ENCODE measurements at places on chromosomes 2 and 18.

- no peak for DNase-seq
These were observed 1178.2 kb upstream of the NRXN1 start for GRCh38 chr2:52210161-52210560.

GRCh38 chr2:66839551-66840320, 404.8 kb downstream of the MEIS1 start:
- no peak for DNase-seq

DNA sequence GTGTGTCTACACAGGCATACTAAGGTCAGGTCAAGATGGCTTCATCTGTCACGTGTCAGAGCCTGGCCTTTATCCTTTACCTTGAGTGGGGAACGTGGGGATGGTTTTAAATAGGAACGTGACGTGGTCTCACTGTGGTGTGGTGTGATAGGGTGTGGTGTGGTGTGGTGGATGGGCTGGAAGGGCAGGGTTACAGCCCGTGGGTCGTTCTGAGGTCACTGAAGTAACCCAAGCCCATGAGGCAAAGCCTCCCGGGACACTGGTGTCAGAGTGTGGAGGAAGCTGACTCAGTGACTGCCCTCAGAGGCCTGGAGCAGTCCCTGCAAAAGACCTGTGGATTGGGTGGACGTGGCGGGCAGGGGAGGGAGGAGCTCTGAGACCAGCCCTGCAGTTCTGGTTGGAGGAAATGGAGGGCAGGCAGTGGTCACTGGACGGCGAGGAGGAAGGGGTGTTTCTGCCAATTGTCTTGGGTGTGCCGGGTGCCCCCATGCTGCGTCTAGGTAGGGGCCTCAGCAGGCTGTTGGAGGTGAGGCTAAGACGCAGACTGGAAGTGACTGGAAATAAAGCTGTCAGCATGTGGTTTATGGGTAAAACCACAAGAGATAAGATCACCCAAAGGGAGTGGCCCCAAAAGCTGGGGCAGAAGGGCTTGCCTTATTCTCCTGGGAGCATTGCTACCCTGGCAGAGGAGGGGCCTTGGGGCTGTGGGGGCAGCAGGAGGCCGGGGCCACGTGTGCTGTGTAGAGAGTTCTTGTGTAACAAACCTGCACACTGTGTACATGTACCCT, 84.8 kb downstream of the SH3RF3 start:
- peak; percentile 78 for DNase-seq

- no peak for DNase-seq
These were observed 76.2 kb upstream of the EFEMP1 start for GRCh38 chr2:55999790-56000189.

- no peak for DNase-seq
These were observed 260.4 kb downstream of the LPIN1 start for GRCh38 chr2:12006850-12007249.

- DNase-seq: no peak
These were observed 126.1 kb downstream of the OLA1 start for GRCh38 chr2:174122185-174122584.

GRCh38 chr2:161533218-161533617, 91.0 kb upstream of the SLC4A10 start:
- DNase-seq: no peak

DNA sequence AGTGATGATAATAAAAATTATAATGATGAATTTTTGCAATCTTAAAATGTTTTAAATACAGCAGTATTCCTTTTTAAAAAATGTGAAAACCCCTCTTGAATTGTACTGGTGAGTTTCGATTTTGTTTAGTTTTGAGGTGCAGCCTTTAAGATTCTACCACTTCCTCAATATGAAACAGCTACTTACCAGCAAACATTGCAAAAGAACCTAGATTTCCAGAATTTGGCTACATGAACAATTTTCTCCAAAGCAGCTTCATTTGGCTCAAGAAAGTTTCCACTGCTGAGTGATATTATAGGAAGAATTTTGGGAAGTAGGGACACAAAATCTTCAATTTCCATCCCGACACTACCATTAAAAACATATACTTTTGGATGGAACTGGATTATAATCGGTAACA, 12.0 kb downstream of the TCF4 start:
- no peak for DNase-seq

- no peak for DNase-seq
These were observed 134.0 kb upstream of the LYPD1 start for GRCh38 chr2:132804051-132804450.

DNA sequence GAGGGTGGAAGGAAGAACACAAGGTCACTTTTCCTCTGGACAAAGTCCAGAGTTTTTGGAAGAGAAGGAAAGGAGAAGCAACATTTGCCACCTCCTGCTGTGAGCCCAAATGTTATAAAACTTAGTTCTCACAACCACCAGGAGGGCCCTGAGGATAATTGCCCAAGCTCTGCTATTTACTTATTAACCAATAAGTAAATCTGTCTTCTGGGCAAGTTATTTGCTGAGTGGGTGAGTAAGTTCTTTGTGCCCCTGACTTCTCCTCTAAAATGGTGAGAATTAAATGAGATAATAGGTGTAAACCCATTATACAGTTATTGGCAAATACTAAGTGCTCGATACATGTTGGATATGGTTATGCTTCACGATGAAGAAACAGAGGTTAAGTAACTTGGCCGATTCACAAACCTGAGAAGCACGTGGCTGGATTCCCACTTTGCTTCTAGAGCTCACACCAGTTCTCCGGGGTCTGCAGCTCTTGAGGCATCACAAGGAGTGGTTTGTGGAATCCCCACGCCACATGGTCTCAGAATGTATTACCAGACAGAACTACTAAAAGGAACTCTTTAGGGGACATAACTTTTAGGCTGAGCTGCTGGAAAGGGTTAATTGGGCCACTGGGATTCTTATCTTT, 164.1 kb downstream of the MYCN start:
- no peak for DNase-seq

GRCh38 chr2:74053959-74054715, 69.4 kb downstream of the TET3 start:
- DNase-seq: no peak

All from CD4-positive, alpha-beta T cell treated with Interleukin-10 for 1 hour (primary cell).